Transverse colon (tissue), 4 donors: ENCODE measurements at places on chromosomes 12 and 14.

- no peak for DNase-seq
Measured at GRCh38 chr14:20836668-20837338, 34.2 kb upstream of the RNASE1 start.

- DNase-seq: no peak
Measured at GRCh38 chr12:76571256-76571655, 11.7 kb upstream of the OSBPL8 start.

GRCh38 chr12:53107122-53107521, 3.8 kb downstream of the SOAT2 start:
- DNase-seq: no peak

DNA sequence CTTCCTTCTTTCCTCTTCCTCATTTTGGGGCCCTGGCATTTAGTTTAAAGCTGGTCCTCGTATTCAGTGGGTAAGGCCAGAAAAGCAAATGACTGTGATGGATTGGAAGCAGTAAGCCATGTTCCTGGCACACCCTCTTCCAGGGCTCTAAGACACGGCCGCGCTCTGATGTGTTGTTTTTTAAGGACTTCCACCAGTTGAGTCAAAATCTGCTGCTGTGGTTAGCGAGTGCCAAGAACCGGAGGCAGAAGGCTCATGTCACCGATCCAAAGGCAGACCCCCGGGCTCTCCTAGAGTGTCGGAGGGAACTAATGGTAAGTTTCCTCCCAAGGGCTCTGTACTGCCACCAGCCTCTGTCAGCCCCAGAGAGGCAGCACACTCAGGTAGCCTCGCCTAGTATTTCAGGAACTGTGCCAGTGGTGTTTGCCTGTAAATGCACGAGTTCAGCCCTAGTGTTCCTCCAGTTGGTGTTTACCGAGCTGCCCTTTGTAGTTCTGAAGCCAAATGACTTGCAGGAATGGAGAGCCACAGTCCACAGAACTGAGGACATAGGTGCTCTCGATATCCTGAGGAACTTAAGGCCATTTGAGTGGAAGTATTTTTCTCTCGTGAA, 72.7 kb downstream of the ESR2 start:
- no peak for DNase-seq

DNA sequence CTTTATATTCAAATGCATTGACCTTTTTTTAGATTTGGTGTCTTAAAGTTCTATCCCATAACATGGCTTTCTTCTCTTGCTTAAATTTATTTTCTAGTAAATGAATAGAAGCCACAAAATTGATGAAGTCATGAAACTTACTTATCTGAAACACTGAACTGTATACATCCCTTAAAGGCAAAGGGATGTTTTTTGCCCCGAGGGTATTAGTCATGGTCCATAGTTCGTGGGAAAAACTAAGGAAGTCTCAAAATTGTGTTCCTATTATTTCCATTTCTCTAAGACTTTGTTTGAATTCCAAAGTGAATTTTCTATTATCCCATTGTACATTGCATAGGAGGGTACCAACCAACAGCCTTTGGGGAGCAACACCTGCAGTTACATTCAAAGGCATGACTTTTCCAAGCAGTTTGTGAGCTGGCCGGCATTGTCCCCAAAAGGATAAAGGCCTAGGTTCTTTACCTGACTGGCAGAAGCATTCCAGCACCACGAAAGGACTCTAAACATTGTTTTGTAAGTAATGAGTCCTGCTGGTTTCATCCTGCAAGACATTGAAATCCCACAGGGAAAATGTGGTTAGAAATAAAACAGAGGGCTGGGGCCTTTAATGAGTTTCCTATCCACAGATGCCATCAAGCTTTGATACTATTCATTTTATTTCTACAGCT, 473.5 kb downstream of the PRKD1 start:
- no peak for DNase-seq

GRCh38 chr14:79134361-79134760, 964.2 kb downstream of the NRXN3 start:
- DNase-seq: no peak

DNA sequence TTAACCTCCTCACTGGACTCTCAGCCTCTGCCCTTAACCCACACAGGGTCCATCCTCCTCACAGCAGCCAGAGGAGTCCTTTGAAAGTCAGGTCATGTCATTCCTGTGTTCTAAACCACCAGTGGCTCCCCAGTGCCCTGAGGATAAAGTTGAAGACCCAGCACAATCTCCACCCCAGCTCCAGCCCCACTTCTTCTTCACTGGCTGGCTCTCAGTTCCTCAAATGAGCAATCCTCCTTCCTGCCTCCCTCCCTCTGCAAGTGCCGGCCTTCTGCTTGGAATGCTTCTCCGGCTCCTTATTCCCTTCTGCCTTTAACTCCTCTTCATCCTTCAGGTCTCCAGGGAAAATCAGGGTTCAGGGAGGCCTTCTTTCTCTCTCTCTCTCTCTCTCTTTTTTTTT, 32.0 kb upstream of the SPPL3 start:
- no peak for DNase-seq

- DNase-seq: no peak
Measured at GRCh38 chr12:53214687-53215455, 7.8 kb upstream of the ITGB7 start.

DNA sequence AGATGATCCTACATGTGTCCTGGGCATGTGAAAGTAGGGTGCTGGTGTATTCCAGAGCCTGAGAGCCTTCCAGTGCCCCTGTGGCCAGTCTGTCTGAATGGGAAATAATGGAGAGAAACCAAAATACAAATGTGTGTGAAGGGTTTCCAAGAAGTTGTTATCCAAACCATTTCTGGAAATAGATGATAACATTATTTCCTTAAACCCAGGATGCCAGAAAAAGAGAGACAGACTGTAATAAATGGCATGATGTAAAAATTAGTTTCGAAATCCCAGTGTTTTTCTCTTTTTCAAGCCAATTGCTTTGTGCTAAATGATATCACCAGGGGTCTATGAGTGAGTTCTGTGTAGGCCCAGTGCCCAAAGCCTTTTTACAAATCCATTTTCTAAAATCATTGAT, 175.3 kb downstream of the PHLDA1 start:
- DNase-seq: no peak

GRCh38 chr14:91202234-91202974, 42.1 kb downstream of the GPR68 start:
- no peak for DNase-seq

GRCh38 chr14:78083837-78084236, 86.3 kb upstream of the NRXN3 start:
- DNase-seq: no peak

- DNase-seq: no peak
Measured at GRCh38 chr14:89953602-89954001, 928 bp downstream of the EFCAB11 start.

DNA sequence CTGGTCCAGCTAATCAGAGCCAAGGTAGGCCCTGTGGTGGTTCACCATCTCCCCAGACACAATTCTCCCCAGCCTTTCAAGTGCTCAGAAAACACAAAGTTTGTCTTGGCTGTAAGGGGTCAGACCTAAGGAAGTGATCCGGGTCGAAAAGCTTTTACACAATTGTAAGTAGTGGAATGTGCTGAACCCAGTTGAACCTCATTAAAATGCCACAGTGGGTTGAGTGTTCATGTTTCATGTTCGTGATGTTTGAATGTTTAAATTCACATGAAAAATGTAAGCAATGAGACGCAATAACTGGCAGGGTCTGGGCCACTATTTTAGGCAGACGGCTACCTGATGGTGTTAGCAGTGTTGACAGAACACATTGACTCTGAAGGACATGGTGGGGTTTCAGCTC, 60.9 kb upstream of the JDP2 start:
- no peak for DNase-seq

- DNase-seq: no peak
Measured at GRCh38 chr12:11509326-11509725, 114.0 kb upstream of the PRB2 start.

- no peak for DNase-seq
Measured at GRCh38 chr12:2841056-2841650, 6.3 kb upstream of the NRIP2 start.

- DNase-seq: no peak
Measured at GRCh38 chr12:78189656-78190055, 359.0 kb downstream of the NAV3 start.

DNA sequence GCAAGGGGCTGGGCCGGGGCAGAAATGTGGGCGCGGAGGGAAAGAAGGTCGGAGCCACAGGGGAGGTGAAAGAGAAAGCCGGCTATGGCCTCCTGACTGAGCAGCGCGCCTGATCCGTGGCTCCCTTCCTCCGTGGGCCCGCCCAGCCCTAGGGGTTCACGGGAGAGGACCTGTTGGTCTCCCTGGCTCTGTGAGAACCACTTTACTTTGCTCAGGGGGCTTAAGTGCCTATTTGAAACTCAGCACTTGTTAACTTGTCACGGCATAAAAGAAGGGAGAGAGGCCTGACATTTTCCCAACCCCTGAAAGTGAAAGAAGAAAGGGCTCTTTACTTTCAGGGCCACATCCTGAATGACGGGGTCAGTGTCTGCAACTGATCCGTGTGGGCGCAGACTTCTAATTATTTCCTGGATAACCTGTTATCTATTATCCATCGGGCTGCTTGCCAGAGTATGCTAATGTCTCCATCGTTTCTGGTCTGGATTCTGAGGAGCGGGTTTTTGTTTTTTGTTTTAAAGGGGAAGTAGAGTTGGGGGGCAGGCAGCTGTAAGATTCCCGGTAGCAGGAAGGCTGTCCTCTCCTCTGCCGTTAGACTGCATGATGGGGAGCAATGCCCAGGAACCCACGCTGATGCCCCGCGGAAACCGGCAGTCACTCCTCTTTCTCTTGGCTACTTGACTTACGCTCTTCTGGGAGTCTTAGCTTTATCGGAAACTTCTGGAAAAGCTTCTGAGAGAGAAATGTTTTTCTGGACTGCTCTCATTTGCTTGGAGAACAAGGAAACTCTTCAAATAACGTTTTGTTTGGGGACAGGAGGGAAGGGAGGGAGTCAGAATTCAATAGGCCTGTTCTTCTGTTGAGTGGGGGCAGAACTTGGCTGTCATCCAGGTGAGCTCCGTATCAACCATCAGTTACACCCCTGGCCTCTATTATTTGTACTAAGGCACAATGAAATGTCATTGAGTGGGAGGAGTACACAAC, 127.7 kb upstream of the MAX start:
- peak; percentile 49 for DNase-seq

- DNase-seq: no peak
Measured at GRCh38 chr12:125300249-125300648, 235.0 kb downstream of the AACS start.

DNA sequence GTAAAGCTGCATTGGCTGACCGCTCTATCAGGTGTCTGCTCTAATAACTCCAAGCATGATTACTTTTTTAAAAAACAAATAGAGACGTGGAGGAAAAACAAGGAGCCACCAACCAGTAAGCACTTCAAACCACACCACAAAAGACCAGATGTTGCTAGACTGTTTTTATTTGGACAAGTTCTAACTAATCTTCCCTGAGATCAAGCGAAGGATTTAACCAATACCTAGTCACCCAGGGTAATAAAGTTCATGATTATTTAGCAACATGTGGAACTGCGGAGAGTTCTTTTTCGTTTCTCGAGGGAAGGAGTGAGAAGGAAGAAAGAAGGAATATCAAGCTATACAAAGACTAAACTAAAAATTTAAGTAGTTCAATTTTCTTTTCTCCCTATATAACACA, 288.1 kb downstream of the DUSP6 start:
- no peak for DNase-seq

DNA sequence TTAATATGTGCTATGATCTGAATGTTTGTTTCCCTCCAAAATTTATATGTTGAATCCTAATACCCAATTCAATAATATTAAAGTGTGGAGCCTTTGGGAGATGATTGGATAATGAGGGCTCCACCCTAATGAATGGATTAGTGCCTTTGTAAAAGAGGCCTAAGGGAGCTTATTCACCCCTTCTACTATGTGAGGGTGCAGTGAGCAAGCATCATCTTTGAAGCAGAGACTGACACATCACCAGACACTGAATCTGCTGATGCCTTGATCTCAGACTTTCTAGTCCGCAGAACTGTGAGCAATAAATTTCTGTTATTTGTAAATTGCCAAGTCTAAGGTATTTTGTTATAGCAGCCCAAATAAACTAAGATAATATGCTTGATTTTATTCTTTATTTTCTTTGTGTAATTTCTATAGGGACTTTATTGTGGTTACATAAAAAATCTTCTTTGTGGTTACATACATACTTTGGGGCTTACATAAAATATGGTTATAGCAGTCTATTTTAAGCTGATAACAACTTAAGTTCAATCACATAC, 131.1 kb upstream of the SLC38A2 start:
- DNase-seq: no peak

- no peak for DNase-seq
Measured at GRCh38 chr12:31742891-31743290, 14.1 kb upstream of the AMN1 start.

- no peak for DNase-seq
Measured at GRCh38 chr12:127723251-127723650, 543.7 kb upstream of the TMEM132C start.

DNA sequence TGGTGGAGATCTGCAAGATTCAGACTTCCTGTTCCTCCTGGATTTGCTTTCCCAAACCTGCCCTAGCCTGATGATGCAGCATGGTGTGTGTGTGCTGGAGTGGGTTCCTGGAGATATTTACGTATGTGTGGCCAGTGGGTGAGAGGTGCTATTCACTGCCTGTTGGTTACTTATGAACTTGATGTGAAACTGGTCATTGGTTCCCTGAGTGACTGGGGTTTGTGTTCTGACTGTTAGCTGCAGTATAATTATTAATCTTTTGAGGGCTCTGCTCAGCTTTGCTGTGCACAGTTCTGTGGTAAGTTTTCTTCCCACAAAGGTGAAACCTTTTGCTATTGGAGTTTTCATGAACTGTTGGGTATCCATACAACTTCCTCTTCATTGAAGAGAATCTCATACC, 541.8 kb upstream of the FBXO33 start:
- no peak for DNase-seq

DNA sequence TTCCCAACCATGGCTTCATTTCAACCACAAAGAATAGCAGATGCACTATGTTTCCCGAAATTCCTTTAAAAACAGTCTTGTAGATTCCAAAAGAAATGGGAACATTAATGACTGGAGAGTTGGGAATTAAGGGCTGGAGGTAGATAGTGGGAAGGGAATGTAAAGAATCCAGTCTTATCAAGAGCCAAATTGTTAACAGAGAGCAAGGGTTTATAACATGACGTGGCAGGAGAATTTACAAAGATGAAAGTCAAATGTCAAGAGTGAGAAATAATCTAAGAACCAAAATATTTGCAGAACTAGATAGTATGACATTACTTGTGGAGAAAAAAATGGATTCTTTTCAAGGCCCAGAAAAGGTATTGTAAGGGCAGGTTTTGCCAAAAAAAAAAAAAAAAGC, 200.9 kb downstream of the GRIN2B start:
- no peak for DNase-seq

DNA sequence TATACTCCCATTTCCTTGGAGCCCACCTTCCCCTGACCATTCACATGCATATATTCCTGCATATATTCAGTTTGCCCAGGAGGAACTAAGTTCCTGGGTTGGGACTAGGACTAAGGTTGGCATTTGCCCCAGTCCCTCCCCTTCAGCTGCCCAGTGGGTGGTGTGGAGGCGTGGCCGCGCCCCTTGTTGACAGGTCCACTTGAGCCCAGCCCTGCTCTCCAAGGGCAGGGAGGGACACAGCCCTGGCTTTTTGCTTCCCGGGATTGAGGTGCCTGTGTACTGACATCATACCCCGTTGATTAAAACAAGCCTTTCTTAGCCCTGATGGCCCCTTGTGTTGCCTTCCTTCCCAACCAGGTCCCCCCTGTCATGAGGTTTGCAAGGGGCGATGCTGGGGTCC, 7.3 kb downstream of the ERBB3 start:
- DNase-seq: peak; percentile 91
